Activated CD4-positive, CD25-positive, alpha-beta regulatory T cell (primary cell): ENCODE measurements at places on chromosomes 12 and 14.

- no peak for DNase-seq
Observed at GRCh38 chr12:113786107-113786506, 180.0 kb downstream of the RBM19 start.

- no peak for DNase-seq
Observed at GRCh38 chr14:45868863-45869262, 615.9 kb upstream of the MIS18BP1 start.

DNA sequence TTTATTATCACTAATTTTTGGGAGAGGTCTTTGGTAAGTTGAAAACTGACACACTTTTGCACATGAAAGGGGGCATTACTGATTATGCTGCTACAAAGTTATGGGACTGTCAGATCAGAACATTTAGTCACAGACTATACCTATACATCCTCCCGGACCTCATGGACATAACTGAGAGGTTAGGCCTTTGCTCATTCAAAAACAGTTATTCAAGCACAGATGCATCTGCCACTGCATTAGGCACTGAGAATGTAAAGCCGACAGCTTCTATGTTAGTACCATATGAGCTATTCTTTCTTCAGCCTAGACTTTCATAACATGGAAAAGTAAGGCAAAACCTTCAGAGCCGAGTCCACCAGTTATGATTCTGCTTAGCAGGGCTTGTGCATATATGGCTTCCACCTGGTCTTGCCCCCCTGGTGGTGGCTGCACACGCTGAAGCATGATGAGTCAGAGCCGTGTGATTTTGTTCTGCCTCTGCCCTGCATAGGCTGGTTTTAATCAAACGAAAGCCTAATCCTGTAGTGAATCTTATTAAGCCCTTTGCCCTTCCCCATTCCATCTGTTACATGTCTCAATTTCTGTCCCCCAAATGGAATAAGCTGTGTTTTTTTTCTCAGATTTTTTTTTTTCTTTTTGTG is 21.8 kb upstream of the RNU6-8 start:
- DNase-seq: no peak

DNA sequence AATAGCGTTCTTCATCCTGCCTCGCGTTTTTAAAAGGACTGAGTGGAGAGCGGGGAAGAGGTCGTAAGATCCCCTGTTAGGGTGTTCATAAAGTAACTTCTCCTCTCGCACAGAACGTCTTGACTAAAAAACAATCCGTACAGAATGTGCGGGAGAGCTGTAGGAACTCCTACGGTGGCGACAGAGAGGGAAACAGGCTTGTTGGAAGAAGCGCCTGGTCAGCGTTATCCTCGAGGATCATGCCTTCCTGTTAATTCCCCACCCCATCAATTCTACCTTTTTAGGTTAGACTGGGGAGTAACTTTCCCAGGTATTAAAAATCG is 399 bp upstream of the WASHC4 start:
- DNase-seq: no peak

DNA sequence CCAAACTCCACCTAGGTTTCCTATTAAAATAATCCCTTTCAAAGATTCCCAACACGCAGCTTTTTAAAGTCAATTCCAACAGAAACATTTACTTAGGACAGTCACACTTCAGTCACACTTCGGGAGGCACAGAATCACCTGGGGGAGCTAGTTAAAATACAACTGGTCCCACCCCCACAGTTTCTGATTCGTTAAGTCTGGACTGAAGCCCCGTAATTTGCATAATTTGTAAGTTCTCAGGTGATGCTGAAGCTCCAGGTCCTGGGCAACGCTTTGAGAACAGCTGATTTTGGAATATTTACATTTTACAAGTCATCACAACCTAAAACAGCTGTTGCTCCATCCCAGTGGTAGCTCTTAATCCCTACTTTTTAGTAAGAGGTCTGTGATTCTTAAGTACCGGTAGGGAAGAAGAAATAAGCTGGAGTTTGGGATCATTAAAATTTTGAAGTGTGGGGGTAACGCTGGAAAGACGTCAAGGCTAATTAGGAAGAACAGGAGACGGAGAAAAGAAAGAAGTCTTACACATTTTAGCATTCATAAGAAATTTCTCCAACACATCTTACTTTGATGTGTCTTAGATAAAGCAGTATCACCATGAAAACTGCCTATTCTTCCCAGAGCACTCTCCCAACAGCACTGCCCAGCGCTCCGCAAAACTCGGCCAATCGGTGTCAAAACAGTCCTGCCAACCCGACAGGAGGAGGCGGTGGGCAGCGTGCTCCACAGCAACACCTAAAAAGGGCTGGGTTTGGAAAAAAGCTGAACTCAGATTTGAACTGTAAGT is 1.1 kb downstream of the IPO8 start:
- DNase-seq: no peak

- no peak for DNase-seq
Observed at GRCh38 chr14:24880689-24881088, 169.3 kb downstream of the STXBP6 start.

GRCh38 chr12:93111773-93112172 is 182.7 kb upstream of the EEA1 start:
- no peak for DNase-seq

DNA sequence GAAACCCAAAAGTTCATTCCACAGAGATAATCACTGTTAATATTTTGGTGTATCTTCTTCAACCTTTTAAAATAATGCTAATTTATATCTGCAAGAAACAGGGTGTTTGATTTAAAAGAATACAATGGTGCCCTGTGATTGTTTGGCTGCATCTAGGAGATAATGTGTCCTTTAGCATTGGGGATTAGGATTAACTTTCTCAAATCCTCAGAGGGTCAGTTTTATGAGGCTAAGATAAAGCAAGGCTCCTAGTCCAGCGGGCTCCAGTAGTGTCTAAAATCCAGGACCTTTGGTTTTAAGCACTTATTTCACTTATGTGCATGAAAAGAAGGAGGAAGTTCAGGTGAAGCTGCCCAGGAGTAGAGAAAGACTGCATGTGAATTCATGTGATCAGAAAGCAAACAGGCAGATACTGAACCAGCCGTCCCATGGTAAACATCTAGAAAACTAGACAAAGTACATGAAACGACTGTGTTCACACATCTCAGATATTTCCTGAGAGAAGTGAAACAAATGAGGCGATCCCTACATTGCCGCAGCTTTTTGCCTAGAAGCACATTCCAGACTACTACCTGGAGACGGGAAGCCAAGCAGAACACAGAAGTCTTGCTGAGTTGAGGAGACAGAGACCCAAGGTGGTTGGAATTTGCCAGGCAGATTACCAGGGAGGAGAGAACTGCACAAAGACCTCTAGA is 129.1 kb upstream of the MAX start:
- DNase-seq: no peak

- no peak for DNase-seq
Observed at GRCh38 chr12:65300679-65301349, 22.3 kb downstream of the MSRB3 start.

- DNase-seq: no peak
Observed at GRCh38 chr12:22657538-22657937, 32.6 kb downstream of the ETNK1 start.

GRCh38 chr14:68416171-68416570 is 376.7 kb downstream of the ZFP36L1 start:
- DNase-seq: no peak

DNA sequence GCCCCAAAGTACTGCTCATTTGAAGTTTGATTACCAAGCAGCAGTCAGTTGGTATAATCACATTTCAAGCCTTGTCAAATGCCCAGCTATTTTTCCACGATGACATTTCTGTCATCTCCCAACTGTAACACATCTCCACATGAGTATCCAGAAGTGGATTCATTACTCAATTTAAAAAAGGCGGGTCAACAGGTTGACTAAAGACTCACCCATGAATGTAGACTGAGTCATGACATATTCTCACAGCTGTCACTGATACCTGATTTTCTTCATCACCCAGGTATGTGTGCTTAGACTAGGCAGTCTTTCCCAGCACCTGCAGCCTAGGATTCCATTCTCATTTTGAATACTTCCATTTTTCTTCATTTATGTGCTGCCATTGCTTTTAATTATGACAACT is 75.1 kb upstream of the DBX2 start:
- DNase-seq: no peak

- no peak for DNase-seq
Observed at GRCh38 chr12:88994537-88994936, 357.8 kb downstream of the DUSP6 start.

GRCh38 chr14:102371361-102371760 is 8.6 kb downstream of the TECPR2 start:
- no peak for DNase-seq

DNA sequence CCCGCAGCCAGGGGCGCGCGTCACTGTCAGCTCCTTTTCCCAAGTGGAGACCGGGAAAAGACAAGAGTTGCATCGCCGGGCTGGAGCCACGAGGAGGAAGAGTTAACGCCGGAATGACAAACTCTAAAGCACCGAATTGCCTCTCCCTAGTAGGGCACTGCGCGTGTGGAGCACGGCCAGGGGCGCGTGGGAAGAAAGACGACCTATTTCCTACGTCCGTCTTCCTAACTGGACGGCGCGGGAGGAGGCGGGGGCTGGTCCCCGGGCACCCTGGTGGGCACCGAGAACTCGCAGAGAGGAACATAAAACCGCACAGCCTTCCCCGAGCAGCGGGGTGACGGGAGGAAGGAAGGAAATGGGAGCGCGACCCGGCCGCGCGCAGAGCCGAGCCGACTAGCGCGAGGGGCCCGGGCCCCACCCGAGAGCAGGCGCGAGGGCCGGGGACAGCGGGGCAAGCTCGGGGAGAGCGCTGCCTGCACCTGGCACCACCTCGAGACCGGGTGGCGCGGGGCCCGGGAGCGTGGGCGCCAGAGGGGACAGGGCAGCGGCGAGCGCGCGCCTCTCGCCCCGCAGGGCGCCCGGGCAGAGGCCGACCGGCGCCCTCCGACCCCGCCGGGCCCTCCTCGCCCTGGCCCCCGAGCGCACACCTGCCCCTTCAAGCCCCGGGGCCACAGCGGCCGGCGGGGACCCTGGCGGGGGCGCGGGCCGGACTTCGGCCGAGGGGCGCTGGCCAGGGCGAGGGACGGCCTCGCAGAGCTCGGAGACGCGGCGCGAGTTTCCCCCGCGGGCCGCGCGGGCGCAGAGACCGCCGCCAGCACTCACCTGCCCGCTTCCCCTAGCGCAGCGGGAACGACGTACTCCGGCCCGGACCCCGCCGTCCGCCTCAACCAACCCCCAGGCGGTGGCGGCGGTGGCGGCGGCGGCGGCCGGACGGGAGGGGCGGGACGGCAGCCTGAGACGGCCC is at the start of gene SETD3:
Gene SETD3, minus strand, starts transcription at position 954 of the 964 bp plus-strand sequence. CDS start 15,054 bp downstream, outside the sequence.
- peak; percentile 11 for DNase-seq

DNA sequence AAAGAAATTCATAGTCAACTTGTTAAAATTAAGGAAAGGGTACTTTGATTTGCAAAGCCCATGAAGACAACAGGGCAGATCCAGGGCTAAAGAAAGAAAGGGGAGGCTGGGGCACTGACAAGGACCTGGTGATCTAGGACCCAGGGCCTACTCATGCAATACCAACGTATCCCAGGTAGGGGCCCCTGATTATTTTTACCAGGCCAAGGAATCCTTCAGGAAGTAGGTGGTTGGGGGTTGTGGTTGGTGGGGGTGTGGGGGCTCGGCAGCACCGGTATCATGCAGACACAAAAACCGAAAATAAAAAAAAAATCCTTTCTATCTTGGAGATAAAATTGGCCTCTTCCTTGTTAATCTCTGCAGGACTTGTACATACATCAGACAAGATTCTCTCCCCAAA is 47.5 kb downstream of the GSC start:
- DNase-seq: no peak

- DNase-seq: no peak
Observed at GRCh38 chr14:103688906-103689902, 26.0 kb downstream of the XRCC3 start.

DNA sequence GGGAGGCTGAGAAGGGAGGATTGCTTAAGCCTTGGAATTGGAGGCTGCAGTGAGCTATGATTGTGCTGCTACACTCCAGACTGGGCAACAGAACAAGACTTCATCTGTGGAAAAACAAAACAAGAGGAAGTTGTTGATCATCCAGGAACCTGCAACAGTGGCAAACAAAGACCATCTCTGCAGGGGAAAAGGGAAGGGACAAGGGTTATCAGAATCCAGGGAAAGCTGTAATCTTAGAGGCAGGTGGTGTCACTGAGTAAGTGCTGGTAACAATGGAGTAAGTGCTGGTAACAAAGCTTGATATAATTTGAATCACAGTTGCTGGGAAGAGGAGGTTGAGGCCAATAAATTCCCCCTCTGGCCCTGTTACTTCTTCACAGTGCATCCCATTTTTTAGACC is 27.5 kb upstream of the DCN start:
- DNase-seq: no peak

DNA sequence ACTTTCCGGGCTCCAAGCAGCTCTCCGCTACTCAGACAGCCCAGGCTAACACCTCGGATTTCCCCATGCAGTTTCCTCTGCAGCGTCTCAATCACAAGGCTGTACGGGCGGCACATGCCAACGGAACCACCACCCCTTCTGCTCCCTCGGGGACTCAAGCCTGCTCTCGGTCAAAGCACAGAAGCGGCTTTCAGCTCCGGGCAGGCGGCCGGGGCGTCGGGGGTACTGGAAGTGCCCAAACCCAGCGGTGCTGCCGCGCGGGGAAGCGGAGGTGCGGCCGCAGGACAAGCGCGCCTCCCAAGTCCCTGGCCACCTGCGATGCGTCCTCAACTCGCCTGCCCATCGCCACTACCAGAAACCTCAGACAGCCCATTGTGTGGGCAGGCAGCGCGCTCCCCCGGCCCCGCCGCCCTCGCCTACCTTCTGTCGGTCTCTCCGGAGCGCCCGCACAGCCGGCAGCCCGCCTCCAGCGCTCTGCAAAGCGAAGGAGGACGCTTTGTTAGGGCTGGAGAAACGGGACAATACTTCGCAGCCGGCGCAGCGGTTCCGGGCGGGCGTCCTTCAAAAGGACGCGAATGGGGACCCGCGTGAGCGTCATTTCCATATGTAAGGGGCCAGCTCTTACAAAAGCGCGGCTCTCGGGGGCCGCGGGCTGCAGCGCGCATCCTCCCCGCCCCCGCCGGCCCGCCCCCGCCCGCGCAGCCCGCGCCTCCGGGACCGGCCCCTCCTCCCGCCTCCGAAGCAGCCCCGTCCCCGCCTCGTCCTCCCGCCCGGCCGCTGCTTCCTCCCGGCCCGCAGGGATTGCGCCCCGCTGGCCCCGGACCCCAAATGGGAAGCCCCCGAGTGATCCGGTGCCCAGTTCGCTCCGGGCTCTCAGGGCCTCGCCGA is 674 bp downstream of the NIN start:
- DNase-seq: peak; percentile 28

- DNase-seq: no peak
Observed at GRCh38 chr12:30582943-30583342, 112.7 kb downstream of the IPO8 start.

DNA sequence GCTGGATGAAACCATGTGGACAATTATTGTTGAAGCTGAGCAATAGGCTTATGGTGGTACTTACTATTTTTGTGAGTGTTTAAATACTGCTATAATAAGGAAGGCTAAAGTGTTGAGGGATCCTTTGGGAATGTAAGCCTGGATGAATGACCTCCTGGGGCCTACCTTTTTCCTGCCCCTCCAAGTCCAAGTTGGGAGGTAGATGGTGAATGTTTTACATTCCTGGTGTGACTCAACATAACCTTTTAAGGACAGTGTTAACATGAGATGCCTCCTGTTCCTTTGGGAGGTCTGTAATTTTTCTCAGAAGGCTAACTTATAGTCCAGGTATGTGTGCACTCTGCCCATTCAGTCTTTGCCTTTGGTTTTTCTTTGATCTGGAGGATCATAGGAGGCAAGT is 315.9 kb downstream of the NRXN3 start:
- DNase-seq: no peak

- peak; percentile 28 for DNase-seq
Observed at GRCh38 chr12:130872179-130873096, 572 bp downstream of the RAN start.

GRCh38 chr12:121713257-121713777 is 765 bp downstream of the TMEM120B start:
- DNase-seq: no peak

GRCh38 chr12:71475280-71475679 is 35.7 kb downstream of the LGR5 start:
- no peak for DNase-seq
